Effector CD4-positive, alpha-beta T cell (primary cell): ENCODE measurements at places on chromosomes 13 and 19.

DNA sequence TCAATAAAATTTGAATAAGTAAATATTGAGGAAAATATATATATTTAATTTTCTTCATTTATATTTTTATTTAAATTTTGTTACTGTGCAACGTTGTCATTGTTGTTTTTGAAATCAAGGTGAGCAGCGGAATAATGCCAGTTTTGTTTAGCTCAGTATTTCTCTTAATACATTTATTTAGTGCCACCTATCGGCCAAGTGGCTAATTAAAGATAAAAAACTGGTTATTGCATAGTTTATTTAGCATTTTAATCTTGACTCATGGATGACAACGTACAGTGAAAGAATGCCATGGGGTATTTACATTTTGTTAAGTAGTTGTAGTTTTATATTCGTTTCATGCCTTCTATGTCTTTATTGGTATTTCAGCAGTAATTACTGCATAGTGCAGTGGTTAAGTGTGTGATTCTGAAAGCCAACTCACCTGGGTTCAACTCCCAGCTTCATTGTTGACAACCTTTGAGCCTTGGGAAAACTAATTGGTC is 265.9 kb downstream of the MYO16 start:
- DNase-seq = no peak

DNA sequence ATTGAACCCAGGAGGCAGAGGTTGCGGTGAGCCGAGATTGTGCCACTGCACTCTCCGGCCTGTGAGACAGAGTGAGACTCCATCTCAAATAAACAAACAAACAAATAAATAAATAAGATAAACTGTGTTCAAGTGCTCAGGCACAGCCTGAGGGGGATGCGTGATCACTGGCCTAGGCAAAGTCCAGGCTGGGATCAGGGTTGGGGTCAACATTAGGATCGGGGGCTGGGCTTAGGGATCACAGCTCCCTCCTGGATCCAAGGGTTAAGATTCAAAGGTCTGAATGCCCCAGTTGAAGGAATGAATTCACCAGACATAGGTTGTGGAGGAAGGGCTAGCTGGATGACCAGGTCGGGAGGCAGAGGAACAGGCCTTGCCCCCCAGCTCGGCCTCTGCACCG is 1.9 kb upstream of the EXOC3L2 start:
- DNase-seq = no peak

GRCh38 chr13:26007261-26008125 is 44.3 kb downstream of the SHISA2 start:
- no peak for DNase-seq

DNA sequence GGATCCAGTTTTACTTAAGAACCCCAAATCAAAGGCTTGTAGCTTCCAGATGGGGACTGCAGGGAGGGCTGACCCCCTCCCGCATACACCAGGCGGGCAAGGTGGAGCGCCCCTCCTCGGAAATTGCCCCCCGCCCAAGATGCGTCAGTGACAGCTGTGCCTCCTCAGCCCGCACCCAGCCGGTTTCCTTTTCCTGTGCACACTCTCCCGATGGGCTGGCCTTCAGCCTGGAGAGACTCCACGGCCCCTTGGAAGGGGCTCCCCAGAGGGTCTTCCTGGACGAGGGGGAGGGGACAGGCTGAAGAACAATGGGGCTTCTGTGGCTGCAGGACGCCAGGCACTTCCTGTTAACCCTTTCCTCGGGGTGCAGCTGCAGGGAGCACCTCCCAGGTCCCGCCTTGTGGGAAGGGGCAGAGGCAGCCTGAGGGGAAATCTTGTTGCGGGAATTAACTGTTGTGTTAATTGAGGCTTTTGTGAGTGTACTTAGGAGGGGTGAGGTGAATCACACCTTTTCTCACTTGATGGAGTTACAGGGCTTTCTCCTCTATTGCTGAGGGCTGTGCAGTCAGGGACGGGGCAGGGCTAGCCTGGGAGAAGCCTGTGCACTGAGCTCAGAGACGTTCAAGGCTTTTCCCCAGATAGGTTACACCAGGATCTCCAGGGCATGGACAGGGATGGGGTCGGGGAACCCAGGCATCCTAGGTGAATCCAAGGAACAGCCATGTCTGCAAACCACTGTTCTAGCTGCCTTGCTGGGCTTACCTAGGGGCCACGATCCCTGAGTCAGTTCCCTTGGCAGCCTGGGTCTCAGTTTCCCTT is 14.3 kb downstream of the IER2 start:
- DNase-seq = peak; percentile 44

GRCh38 chr13:39748961-39749360 is 93.5 kb downstream of the COG6 start:
- no peak for DNase-seq

- DNase-seq = no peak
Observed at GRCh38 chr13:59744747-59745391, 418.9 kb downstream of the DIAPH3 start.

DNA sequence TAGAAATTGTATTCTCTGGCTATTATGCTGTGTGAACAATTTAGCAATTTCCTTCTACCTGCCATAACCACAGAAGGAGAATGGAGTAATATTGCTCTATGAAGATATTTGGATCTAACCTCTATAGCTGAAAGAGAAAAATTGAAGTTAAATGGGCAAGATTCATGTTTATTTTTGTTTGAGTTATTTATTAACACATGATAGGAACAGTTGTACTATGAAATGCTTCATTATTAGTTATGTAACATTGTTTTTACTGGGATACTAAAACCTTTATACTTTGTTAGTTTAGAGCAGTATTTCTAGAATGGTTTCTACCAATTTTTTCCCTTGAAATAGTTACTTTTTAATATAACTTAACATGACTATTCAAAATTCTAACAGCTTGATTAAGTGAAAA is 27.3 kb upstream of the VWA8 start:
- no peak for DNase-seq

- DNase-seq = no peak
Observed at GRCh38 chr13:100485265-100485664, 103.3 kb downstream of the GGACT start.

- DNase-seq = no peak
Observed at GRCh38 chr13:82341116-82341515, 1541.2 kb downstream of the SLITRK1 start.

DNA sequence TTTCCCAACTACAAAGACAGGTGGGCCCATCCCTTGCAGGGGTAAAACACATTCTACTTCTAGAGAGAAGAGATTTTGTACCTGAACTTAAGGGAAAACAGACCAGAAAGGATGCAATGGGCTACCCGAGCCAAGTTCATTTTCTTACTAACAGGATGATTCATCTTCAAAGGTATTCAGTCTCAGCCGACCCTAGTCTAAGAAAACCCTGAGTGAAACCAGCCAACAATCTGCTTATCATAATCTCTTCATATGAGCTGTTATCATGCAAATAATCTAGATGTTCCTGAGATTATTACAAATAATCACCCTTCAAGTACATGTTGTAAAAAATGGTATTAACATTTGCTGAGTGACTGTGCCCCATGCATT is 15.6 kb downstream of the PABPC3 start:
- no peak for DNase-seq

- peak; percentile 3 for DNase-seq
Observed at GRCh38 chr19:20278342-20278741, 111.3 kb downstream of the ZNF486 start.

GRCh38 chr19:55304279-55304978 is 20.6 kb downstream of the BRSK1 start:
- DNase-seq = no peak

GRCh38 chr19:46944918-46945628 is 74.6 kb upstream of the NPAS1 start:
- DNase-seq = no peak

DNA sequence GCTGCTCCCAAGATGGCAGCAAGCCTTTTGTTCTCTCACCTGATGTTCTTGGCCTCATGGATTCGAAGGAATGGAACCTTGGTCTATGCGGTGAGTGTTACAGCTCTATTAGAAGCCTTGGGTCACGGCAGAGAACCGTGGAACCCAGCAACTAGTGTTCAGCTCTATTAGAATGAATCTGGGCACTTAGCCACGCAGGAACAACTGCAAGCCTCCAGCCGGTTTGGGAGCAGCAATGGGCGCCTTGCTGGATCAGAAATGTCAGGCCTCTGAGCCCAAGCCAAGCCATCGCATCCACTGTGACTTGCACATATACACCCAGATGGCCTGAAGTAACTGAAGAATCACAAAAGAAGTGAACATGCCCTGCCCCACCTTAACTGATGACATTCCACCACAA is 1100.7 kb upstream of the PRR20A start:
- DNase-seq = no peak

GRCh38 chr13:75357576-75358289 is 124.2 kb downstream of the TBC1D4 start:
- DNase-seq = peak; percentile 29

- DNase-seq = no peak
Observed at GRCh38 chr13:49821216-49822009, 28.9 kb upstream of the KPNA3 start.

- DNase-seq = no peak
Observed at GRCh38 chr19:53818756-53819155, 5.4 kb downstream of the NLRP12 start.

- no peak for DNase-seq
Observed at GRCh38 chr13:39044536-39044935, 6.3 kb downstream of the NHLRC3 start.

DNA sequence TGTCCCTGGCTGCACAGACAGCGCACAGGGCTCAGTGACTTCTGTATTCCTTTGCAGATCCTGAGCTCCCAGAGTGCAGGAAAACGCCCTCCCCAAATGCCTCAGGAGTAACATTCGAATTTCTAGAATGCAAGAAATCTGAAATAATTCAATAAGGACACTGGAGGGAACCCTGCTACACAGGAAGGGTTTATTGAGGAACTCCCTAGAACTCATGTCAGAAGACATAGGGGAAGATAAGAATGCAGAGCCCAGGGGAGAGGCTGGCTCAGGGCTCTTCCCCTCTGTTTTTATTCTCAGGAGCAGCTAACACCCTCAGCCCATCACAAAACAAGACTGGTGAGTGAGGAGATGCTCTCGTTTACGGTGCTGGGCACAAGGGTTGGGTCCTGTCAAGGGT is 6.8 kb downstream of the LILRA1 start:
- no peak for DNase-seq

DNA sequence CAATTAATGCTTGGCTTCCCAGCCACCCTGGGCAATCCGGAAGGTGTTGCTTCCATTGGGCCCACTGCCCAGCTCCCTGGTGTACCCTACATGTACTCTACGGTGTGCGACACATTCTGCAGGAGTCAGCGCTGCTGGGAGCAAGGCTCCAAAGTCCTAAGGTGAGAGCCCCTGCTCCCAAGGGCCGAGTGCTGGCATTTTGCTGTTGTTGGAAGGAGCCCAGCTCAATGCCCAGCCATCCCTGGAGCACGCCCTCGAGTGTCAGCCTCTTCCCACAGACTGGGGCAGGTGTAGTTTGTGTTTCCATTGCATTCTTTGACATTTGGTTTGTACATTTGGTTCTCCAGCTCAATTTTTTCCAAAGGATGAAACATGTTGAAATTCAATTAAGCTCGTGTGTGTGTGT is 64.6 kb downstream of the GGACT start:
- DNase-seq = no peak

DNA sequence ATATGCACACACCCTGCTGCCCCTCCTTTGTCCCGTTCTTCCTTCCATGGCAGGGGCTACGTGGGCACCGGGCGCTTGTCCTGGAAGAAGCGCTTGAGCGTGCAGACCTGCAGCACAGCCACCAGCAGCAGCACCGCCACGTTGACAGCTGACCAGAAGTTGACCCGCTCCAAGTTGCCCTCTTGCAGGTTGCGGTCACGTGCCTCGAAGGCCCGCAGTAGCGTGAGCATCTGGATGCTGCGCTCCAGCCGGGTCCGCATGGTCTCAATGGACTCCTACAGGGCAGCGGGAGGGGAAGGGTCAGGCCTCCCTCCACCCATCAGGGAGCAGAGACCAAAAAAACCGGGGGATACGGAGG is 3.1 kb downstream of the TMED1 start:
- DNase-seq = no peak

- DNase-seq = no peak
Observed at GRCh38 chr13:75960538-75960994, 324.4 kb downstream of the LMO7 start.

DNA sequence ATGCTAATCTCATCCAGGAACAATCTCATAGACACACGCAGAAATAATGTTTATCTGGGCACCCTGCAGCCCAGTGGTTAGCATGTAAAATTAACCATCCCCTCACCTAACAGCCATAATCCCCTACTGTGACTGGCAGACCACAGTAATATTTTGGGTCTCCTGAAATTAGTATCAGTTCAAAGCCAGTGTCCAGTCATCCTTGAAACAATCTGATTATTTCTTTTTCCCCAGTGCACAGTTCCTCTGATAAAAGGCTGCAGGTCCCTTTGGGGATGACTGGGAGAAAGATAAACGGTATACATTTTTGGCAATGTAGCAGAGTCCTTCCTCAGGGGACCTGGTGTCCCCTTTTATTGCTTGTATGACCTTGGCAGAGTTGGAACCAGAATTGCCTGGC is 50.4 kb upstream of the CYSLTR2 start:
- DNase-seq = no peak

- peak; percentile 44 for DNase-seq
Observed at GRCh38 chr13:40665126-40666044, 1.1 kb downstream of the FOXO1 start.

- no peak for DNase-seq
Observed at GRCh38 chr13:26022538-26023292, 29.1 kb downstream of the SHISA2 start.

- no peak for DNase-seq
Observed at GRCh38 chr19:39319098-39319891, 1.4 kb downstream of the LRFN1 start.

DNA sequence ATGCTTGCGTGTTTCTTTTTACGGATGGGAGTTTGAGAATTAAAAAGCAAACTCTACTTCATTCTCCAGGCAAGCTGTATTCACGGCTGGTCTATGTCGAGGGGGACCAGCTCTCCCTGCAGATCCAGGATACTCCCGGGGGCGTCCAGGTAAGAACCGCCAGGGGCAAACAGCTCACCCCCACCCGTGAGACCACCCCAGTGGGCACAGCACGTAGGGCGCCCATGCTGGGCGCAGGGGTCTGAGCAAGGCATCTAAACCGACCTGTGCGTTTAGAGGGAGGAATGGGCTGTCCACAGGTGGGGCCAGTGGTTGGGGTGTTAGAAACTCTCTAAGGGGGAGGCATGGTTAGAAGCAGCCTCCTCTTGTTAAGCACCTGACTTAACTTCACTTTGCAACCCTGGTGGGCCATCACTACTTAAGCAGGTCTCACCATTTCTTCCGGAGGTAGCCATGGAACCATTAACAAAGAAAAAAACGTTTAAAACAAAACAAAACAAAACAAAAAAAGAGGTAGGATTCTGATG is 1.0 kb downstream of the RASL11A start:
- DNase-seq = no peak

GRCh38 chr19:8607386-8607785 is 3.1 kb downstream of the ADAMTS10 start:
- no peak for DNase-seq

- DNase-seq = no peak
Observed at GRCh38 chr13:33051632-33052031, 35.4 kb downstream of the KL start.
